ENCODE measurements at places on chromosomes 11 and 22. TPM values are rescaled to one million over a fixed set of nuclear protein-coding genes. Genes with fewer than 3 reads are reported as not detected.

The POU2AF1 gene
- not detected for total RNA-seq

The LDHA gene
- 3,232 TPM for total RNA-seq

The ELFN2 gene
- total RNA-seq, result 5.8 TPM

The SHISA8 gene
- 0.14 TPM for total RNA-seq

The ROBO3 gene
- total RNA-seq, result 2.7 TPM

The NOX4 gene
- not detected for total RNA-seq

The TRPC6 gene
- 0.77 TPM for total RNA-seq

The OR5AP2 gene
- total RNA-seq, result not detected

The CARNS1 gene
- total RNA-seq, result 0.12 TPM

The CHRNA10 gene
- total RNA-seq, result 1.3 TPM

The GTF2H1 gene
- 36.8 TPM for total RNA-seq

The GAB2 gene
- 4.8 TPM for total RNA-seq

The XNDC1N gene
- total RNA-seq, result 5.9 TPM

The CECR2 gene
- 0.12 TPM for total RNA-seq

The NRXN2 gene
- total RNA-seq, result 0.12 TPM

The CRYBB3 gene
- not detected for total RNA-seq

The FGF4 gene
- total RNA-seq, result not detected

The OR10D3 gene
- not detected for total RNA-seq

The OR5P2 gene
- total RNA-seq, result not detected

The OR8D1 gene
- total RNA-seq, result not detected

The HOATZ gene
- total RNA-seq, result not detected
